ENCODE measurements at places on chromosomes 11 and 22.

DNA sequence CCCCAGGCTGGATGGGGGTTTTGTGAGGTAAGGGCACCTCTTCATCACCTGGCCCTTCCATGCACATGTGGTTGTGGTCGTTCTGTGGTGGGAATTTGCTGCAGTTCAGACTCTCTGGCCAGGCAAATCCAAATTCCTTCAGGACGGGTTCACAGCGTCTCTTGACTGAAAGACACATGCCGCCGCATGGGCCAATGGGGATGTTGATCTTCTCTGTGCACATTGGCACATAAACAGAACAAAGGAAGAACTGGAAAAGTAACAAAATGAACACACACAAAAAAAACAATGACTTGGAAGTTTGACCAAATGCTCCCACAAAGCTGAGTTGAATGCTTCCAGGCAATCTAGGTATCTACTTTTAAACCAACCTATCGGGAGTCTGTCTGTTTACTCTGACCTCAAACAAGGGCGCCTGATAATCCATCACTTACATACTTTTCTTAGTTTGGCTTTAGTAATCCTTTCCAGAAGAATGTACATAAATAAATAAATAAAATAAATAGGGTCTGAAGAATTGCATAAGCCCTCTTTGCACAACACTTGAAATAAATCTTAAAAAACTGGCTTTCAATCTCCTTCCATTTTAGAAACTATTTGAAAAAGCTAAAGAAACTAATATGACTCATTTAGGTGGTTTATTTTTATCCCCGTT lies 2.8 kb downstream of the FZD4 start:
- no peak for DNase-seq

DNA sequence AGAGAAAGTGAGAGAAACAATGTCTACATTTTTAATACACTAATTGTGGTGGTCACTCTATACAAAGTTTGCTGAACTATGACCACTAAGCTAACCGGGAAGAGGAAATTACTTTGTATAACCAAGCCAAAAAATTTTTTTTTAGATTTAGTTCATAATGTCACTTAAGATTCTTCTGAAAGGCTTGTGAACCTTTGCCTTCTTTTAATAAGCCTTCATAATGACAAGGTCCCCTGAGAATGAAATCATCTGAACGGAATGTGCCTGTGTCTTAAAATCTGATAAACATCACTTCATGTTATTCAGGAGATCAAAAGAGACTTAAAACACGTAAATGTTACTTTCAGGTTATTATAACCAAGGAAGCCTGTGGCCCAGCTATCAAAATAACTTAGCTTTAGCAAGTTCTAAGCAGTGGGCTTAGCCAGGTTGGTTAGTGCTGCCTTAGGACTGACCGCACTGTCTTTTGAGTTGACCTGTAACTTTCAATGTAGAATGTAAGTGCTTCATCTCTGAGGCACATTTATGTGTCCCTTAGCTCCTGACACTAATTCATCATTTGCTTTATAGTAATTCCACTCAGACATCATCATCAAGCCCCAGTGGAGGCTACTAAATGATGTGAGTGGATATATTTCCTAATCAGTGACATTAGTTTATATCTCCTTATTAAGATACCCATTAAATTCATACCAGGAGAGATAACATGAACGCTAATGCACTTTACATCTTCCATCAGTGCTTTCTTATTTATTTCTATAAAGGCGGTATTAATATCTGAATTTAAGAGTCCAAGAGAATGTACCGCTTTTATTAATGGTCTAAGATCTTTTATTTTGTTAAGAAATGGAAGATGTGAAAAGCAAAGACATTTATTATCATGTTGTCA lies 122.5 kb downstream of the WNT11 start:
- no peak for DNase-seq

GRCh38 chr11:34166806-34167740 lies 61.6 kb downstream of the NAT10 start:
- no peak for DNase-seq

DNA sequence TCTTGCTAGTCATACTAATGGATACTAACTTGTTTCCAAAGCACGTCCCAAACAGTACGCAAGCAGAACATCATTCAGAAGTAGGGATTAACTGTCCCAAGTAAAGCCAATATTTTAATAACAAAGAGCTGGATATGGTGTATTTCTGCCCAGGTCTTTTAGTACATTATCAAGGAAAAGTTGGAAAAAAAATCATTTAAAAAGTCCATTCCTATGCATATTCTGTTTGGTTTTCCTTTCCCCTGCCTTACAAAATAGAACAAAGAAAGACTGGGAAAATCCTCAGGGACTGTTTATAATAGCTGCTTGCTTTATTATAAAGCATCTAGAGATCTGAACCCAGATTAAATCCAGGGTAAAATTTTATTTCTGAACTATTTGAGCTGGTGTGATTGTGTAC lies 83.9 kb downstream of the UVRAG start:
- no peak for DNase-seq

DNA sequence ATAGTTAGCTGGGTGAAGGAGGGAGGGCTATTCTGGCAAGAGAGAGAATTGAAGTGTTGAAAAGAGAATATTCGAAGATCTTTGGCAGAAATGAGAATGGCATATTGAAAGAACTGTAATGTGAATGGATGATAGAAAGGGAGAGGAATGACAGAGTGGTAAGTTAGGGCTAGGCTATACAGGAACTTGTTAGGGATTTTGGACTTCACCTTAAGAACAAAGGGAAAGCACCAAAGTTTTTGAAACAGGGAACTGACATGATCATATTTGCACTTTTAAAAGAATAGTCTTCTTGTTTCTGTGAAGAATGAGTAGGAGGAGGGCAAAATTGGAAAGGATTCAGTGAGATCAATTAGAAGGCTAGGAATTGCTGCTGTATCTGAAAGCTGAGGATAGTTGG lies 119.3 kb downstream of the METTL15 start:
- DNase-seq = no peak

GRCh38 chr11:122242731-122243130 lies 126.7 kb upstream of the BLID start:
- no peak for DNase-seq

DNA sequence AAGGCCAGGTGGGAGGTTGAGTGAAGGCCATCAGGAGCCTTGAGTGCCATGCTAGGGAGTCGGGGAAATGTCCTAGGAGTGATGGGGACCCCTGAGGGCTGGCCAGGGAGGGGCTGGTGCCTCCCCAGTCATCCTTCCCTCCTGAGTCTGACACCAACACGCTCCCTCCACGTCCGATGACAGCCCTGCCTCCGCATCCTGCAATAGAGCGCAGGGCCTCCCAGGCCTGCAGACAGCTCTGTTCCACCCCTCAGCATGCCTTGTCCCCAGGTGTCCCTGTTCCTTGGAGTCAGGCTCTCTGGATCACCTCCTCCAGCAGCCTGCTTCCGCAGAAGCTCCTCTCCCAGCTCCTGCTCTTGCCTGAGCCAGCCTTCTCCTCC lies 3.1 kb downstream of the RAC2 start:
- no peak for DNase-seq

- no peak for DNase-seq
These were observed 783.6 kb downstream of the ETS1 start for GRCh38 chr11:127803755-127804154.

DNA sequence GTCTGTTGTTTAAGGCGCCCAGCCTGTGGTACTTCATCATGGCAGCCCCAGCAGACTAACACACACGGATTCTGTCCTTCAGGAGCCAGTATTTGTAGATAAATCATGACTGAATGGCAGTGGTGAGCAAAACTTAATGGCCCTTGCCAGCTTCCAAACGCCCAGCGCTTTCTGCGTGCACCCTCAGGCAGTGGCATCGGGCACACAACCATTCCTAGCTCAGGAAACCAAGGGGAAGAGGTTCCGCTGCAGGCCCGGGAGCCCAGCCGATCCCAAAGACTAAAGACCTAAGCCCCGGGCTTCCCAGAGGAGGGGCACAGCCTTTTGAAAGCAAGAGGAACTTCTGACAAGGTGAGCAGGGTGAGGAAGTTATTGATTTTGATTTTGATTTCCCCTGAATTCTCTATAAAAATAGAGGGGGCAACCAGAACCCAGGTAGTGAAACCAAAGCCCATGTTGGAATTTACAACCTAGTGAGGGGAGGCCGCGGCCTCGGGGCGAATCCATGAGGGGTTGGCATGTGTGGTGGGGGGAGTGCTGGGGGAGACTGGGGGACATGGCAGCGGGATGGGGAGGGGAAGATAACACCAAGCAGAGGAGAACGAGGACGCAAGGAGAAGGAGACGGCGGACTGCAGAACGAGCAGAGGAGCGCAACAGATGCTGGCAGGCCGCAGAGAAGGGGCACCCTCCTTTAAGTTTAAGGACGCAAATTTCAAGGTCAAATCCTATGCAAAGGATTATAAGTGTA lies 79.9 kb upstream of the SEPTIN5 start:
- DNase-seq = no peak

GRCh38 chr11:17572359-17572690 lies 25.3 kb downstream of the OTOG start:
- DNase-seq = no peak

DNA sequence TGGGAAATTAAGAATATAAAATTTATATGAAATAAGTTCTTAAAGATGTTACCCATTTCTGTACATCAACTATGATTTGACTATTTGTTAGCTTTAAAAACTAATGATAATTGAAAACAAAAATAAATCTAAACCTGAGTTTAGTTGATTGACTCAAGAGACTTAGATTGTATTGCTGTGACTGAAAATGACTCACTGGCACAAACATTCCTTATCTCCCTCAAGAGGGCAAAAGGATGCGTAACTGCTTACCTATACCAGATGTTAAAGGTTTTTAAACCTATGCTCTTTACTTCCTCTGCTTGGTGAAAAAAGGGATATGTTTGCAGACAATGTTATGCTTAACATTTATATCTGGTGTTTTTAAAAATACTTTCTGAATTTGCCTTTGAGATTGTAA lies 30.3 kb downstream of the ATM start:
- no peak for DNase-seq

GRCh38 chr22:20646906-20647305 lies 127.0 kb upstream of the SERPIND1 start:
- DNase-seq = no peak

DNA sequence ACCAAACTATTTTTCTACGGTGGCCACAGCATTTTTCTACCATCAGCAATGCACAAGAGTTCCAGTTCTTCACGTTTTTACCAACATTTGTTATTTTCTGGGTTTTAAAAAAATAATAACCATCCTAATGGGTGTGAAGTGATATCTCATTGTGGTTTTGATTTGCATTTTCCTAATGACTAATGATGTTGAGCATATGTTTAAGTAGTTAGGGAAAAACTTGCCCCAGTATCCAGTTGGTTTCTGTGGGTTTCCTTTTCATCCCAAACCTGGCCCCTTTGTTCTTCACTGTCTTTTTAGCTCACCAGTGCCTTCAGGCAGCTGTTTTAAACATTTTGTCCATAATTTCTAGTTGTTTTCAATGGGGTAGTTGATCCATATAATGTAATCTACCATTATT lies 14.7 kb upstream of the PTS start:
- no peak for DNase-seq

GRCh38 chr22:19579115-19579811 lies 55.1 kb upstream of the CLDN5 start:
- no peak for DNase-seq

DNA sequence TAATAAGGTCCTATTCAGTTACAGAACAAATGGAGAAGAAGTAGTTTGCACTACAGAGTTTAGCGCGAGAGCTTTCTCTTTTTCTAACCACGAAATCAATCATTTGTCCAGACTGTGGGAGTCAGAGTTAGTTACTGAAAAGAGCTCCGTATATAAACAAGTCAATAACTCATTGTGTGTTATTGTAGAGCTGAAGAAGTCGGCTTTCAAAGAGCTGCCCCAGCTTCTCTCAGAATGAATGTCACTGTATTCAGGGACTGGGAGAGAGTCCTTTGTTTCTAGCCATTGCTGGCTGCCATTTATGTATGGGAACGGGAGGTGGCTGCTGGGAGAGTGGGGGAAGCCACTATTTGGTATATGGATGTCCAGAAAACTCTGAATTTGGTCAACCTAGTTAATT lies 227.8 kb downstream of the DCDC1 start:
- DNase-seq = no peak

GRCh38 chr11:111357150-111358037 lies 21.7 kb downstream of the POU2AF1 start:
- DNase-seq = no peak

GRCh38 chr22:44583061-44583760 lies 85.2 kb upstream of the RTL6 start:
- DNase-seq = no peak

DNA sequence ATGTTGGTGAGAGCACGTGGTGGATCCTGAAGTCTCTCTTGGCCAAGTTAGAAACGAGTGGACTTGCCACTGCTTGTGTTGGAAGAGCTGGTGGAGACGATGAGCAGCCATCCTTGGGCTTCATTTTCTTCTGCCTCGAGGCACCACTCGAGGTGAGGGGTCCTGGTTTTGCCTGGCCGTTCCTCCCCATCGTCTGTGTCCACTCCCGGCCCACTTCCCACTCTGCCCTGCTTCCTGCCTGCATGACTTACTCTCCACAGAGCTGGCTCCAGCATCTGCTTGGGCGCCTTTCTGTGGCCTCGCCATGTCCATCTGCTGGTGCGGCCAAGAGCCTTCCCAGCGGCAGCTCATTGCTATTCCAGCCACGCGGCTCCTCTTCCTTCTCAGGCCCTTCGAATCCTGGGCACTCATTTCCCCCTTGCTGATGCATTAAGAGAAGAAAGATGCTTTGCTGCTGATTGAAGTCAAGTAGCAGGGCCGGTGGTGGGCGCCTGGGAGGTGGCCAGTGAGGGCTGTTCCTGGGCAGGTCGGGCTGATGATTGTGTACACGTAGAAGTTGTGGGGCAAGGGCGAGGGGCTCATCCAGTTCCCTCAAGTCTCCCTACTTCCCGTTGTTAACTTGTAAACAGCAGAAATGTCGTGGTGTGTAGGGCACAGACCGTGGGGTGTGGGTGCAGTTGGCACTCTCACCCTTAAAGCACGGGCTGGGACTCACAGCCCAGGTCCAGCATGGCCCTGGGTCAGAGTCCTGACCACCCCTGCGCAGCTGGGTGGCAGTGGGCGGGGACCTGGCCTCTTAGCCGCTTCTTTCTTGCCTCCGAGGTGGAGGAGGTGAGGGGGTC lies 292.0 kb downstream of the TBC1D22A start:
- DNase-seq = no peak

DNA sequence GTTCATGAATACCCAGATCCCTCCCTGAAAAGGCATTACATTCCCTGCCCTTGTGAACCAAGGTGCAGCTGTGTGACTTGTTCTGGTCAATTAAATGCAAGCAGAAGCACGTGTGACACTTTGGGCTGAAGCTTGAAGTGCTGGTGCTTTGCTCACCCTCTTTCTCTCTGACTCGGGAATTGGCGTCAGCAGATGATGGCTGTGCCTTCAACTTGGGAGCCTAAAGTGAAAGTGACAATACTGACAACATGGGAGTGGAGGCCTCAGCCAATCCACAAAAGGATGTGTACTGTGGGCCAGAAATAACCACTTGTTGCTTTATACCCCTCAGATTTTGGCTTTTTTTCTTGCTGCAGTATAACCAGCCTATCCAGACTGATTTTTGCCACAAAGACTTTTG lies 148.3 kb upstream of the THY1 start:
- no peak for DNase-seq

Measured in activated CD8-positive, alpha-beta memory T cell treated with anti-CD3 and anti-CD28 coated beads for 48 hours (primary cell).